ENCODE measurements at places on chromosomes 5 and 9. TPM values are rescaled to one million over a fixed set of nuclear protein-coding genes. Genes with fewer than 3 reads are reported as not detected.

ADGRD2 gene
- not detected for total RNA-seq

WNK2 gene
- total RNA-seq = 23.5 TPM

FBLL1 gene
- total RNA-seq = 0.83 TPM

DNA sequence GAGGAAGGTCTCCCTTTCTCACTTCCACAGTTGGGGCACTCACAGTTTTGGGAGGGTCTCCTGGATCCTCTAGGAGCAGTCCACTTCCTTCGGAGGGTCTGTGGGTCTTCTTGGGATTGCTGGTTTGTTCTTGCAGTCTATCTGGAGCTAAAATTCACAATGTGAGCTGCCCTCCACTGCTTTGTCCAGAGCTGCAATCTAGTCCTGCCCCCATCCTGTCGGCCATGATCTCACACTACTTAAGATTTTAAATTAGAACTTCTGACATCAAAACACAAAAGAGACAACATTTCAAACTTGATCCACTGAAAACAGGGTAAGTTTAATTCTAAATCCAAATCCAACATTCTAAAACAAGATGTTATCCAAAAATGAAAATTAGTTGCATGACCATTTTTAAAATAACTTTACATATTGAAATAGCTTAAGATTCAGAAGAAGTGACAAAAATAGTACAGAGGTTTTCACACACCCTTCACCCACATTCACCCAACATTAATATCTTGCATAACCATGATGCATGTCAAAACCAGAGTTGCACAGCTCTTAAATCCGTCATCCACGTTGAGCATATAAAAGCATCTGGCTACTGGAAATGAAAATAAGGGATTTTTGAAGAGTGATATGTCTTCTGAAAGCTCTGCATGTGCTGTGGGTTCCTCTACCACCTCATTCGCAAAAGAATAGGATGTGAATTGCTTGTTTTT is 113.7 kb upstream of the EPB41L4A start:
- no peaks in the 10 kb centered on the region for H3K27me3 ChIP-seq
- no peaks in the 10 kb centered on the region for H3K4me1 ChIP-seq
- H3K36me3 ChIP-seq = no peaks in the 10 kb centered on the region
- H3K4me3 ChIP-seq = no peak overlapping the region
- DNase-seq = no peak

DNA sequence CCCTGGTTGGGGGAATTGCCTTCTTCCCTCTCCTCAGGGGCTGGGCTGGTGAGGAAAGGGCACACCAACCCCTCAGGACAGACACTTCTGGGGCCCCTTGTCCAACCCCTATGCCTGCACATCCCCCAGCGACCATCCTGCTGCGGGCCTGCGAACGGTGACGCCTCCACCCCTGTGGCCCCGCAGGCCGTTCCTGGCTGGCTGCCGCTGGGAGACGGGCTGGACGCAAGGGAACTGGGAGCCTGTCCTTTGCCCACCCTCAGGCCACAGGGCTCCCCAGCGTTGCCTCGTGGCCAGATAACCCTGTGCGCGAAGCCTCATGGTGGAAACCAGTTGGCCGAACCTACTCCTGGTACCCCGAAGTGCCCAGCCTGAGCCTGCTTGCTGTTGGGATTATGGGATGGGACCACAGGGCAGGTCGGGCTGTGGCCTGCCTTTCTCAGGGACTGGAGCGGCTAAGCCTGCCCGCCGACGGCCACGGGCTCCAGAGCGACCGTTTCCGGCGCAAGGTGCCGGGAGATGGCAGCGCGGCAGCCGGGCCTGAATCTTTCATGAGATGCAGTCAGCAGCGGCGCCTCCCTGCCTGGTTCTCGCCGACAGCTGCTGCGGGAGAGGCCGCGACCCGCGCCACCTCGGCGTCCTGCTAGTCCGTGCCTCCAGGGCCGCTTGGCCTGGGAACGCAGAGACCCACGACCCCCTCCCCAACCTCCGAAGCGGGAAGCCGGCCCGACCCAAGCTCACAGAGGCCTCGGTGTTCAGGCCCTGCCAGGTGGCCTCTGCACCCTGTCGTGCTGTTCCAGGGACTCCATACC is 6.5 kb upstream of the PITX1 start:
- no peaks in the 10 kb centered on the region for H3K4me1 ChIP-seq
- peaks cover 28% of the 10 kb centered on the region for H3K27me3 ChIP-seq
- no peak overlapping the region for H3K4me3 ChIP-seq
- no peak for DNase-seq

DNA sequence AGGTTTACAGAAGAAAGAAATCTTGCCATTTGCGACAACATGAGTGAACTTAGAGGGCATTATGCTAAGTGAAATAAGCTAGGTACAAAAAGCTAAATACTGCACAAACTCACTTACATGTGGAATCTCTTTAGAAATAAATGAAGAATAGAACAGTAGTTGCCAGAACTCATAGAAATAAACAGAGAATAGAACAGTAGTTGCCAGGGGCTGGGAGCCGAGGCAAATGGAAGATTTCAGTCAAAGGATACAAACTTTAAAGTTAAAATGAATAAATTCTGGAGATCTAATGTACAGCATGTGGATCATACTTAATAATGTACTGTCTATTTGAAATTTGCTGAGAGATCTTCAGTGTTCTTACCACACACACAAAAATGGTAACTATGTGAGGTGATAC is 63.4 kb downstream of the FAM81B start:
- no peak overlapping the region for H3K4me3 ChIP-seq
- DNase-seq = no peak
- no peak overlapping the region for H3K27ac ChIP-seq
- H3K27me3 ChIP-seq = no peaks in the 10 kb centered on the region

- no peaks in the 10 kb centered on the region for H3K4me1 ChIP-seq
- no peak overlapping the region for H3K4me3 ChIP-seq
- DNase-seq = no peak
- no peaks in the 10 kb centered on the region for H3K27me3 ChIP-seq
- H3K36me3 ChIP-seq = no peaks in the 10 kb centered on the region
Observed at GRCh38 chr5:83857341-83857740, 136.7 kb upstream of the HAPLN1 start.
